Renal cortex interstitium (tissue), 15 donors: ENCODE measurements at places on chromosomes 16 and 17. TPM values are rescaled to one million over a fixed set of nuclear protein-coding genes. Genes with fewer than 3 reads are reported as not detected.

DNA sequence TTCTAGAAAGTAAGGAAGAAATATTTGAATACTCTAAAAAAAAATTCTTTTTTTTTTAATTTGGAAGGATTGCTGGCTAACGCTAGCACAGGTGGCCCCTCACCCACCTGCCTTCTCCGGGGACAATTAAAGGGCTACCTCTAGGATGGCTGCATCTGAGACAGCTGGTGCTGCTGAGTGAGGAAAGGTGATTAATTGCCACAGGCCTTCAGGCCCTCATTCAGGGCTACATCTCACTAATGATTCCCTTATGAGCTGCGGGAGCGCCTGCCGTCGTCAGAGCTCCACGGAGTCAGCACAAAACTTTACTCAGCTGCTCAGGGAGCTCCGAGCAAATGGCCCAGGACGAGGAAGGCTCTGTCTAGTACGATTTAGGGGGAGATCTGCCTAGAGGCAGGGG is 27.0 kb upstream of the AKTIP start:
- no peak for DNase-seq

Gene EPN2
- 48.6 TPM for polyA plus RNA-seq

DNA sequence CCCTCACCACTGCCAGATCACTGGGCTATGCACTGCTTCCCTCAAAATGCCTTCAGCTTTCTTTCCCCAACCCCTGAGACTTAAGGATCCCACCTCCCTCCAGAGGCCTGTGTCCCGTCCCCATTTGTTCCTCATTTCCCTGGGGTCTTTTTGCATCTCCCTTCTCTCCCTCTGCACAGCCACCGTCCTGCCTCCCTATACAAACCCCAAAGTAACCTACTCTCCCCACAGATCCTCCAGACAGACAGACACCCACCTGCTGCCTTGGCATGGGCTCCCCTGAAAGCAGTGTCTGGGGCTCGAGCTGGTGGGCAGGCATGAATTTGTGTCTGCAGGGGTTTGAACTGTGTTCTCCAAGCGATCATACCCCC is 69.4 kb upstream of the TNRC6C start:
- no peak for DNase-seq

Gene KRTAP9-8
- polyA plus RNA-seq = not detected

Gene CACNG3
- not detected for polyA plus RNA-seq

DNA sequence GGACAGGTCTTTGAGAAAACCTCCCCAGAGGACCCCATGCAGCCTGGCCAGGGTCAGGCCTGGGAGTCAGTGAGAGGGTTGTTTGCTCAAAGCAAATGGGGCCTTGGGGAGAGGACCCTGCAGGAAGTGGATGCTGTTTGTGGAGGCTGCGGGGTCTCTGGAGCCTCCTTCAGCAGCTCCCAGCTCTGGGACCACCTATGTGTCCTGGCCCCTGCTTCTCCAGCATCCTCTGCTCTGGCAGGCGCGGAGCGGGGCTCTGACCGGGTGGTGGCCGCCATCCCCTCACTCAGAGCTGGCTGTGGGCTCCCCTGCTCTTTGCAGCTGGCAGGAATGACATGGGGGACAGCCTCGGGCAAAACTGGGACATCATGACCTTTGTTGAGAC is 29.8 kb upstream of the CIBAR2 start:
- no peak for DNase-seq

Gene SLC6A2
- 0.08 TPM for polyA plus RNA-seq

Gene PRSS22
- 7.7 TPM for polyA plus RNA-seq

Gene CRHR1
- not detected for polyA plus RNA-seq

DNA sequence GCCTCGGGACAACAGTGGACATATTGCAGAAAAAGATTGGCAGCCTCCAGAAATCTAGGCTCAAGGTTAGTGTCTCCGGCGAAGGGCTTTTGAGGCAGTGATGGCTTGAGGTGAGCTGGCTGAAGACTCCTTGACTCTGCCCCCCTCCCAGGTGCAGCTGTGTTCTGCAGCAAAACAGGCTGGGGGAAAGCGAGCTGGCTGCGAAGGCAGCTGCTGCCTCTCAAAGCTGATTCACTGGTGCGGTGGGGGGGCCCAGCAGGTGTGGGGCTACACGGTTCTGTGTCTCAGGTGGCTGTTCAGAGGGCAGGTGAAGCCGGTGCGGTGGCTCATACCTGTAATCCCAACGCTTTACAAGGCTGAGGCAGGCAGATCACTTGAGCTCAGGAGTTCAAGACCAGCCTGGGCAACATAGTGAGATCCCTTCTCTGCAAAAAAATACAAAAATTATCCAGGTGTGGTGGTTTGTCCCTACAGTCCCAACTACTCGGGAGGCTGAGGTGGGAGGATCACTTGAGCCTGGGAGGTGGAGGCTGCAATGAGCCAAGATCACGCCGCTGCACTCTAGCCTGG is 22.9 kb downstream of the C16orf96 start:
- DNase-seq = no peak

Gene CAPNS2
- not detected for polyA plus RNA-seq

GRCh38 chr17:16948587-16949376 is 23.1 kb downstream of the TNFRSF13B start:
- DNase-seq = no peak

GRCh38 chr17:73414171-73414955 is 102.6 kb upstream of the CDC42EP4 start:
- DNase-seq = no peak

DNA sequence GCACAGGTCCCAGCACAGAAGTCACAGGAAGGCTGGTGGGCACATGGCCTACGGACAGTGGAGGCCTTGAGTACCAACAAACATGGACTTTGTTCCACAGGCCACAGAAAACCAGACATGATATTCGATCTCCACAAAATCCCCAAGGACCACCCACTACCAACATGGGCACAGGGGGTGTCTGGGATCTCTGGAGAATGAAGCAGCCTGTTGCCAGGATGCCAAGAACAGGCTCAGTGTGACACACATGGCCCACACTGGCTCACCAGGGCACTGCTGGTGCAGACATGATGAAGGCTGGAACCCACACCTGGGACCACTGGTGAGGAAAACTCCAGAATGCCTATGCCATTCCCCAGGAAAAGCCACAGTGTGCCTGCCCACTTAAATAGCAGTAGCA is 120.2 kb downstream of the C16orf78 start:
- no peak for DNase-seq

Gene GCGR
- 7.1 TPM for polyA plus RNA-seq

GRCh38 chr17:33895491-33895890 is 359.6 kb upstream of the CCL2 start:
- no peak for DNase-seq

- DNase-seq = no peak
Observed at GRCh38 chr17:44487170-44487569, 16.0 kb downstream of the GPATCH8 start.

GRCh38 chr17:42422412-42422957 is 571 bp downstream of the CAVIN1 start:
- no peak for DNase-seq

DNA sequence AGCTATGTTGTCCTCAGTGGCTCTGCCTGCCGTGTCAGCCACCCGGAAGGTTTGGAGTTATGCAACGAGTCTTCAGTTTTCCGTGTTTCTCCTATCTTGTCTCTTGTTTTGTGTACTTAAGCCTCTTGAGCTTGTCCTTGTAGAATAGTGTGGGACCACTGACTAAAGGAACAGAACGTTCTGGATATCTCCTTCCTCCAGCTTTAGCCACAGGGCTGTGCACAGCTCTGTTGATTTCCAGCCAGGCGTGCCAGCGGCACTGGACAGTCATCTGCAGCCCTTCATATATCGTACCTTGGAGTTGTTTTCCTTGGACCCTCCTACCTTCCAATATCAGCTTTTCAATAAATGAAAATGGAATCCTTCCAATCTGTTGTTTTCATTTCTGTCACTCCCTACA is 39.8 kb downstream of the TMEM11 start:
- DNase-seq = no peak
